HEK293T (cell line): ENCODE measurements at places on chromosomes 7 and 10.

DNA sequence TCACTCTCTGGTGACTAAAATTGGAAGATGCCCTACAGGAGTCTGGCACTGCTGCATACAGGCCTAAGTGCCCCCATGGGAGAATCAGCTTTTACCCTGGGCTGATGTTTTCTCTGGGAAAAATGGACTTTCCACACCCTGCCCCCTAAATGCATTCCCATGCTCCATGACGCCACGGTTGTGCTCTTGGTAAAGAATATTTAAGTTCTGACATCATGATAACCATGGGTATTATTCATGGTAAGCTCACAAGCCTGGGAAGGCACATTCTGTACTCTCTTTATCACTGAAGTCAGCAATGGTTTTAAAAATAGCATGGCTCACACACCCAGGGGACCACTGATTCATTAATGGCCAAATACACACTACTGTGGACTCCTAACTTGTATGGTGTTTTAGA lies 43.4 kb downstream of the HIPK2 start:
- no peak for DNase-seq

DNA sequence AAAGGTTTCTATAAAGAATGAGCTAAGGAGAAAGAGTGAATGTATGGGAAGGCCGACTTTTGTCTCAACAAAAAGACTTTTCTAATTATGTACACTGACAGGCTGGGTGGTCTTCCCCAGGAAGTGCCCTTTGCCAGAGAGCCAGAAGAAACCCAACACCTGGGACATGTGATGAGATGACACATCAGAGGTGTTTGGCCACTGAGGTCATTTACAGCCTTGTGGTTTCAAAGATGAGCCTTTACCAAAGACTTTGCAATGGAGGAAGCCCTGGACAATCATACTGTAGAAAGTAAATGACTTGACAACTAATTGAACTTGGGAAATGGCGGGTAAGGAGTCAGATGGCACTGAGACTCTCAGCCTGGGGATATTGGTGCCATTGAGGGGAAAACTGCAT lies 3.4 kb upstream of the NRG3 start:
- no peak for DNase-seq

GRCh38 chr7:22660732-22661131 lies 66.3 kb upstream of the IL6 start:
- DNase-seq, result peak; percentile 35

DNA sequence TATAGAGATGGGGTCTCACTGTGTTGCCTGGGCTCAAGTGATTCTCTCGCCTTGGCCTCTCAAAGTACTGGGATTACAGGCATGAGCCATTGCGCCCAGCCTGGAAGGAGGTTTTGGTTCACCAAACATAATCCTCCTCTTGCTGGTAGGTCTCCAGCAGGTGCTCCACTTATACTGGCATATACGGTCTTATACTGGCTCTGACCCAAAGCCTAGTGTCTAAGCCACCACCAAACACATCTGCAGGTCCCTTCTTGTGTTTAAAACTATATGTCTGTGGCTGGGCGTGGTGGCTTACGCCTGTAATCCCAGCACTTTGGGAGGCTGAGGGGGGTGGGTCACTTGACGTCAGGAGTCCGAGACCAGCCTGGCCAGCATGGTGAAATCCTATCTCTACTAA lies 5.4 kb downstream of the MBLAC1 start:
- DNase-seq, result no peak

DNA sequence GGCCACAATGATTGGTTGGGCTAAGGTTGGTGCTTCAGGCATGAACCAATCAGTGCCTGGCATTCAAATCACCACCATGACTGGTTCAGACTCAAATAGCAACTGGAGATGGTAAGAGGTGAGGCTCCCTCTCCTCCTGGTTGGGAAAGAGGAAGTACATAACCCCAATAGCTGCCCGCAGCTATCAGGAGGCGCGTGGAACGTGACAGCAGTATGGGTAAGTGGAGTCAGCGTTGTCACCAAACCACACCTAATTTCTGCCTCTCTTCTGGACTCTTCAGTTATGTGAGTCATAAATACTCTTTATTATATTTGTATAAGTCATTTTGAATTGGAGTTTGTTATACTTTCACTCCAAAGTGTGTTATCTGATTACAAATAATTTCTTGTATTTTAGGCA lies 17.9 kb upstream of the ITGA8 start:
- no peak for DNase-seq

DNA sequence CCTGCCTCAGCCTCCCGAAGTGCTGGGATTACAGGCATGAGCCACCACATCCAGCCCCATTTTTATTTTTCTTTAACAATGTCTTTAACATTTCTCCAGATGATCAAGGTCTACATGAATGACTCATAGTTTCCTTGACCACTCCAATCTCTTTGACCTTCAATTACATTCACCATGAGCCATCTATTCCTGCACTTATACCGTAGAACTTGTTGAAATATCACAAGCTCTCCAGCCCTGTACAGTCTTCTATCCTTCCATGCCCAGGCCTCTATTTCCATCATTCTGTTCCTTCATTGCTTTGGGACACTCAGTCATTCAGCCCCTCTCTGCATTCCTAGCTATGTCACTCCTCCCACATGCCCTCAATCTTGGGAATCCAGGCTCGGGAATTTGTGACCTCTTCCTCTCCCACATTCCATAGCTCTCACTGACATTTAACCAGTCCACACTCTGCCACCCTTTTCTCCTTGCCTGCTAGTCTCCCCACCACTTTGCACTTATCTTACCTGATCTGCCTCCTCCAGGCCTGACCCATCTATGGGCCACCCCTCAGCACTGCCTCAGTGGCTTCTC lies 151.8 kb upstream of the STK17A start:
- DNase-seq, result no peak

- DNase-seq, result no peak
Observed at GRCh38 chr10:62870866-62871265, 54.7 kb upstream of the EGR2 start.

DNA sequence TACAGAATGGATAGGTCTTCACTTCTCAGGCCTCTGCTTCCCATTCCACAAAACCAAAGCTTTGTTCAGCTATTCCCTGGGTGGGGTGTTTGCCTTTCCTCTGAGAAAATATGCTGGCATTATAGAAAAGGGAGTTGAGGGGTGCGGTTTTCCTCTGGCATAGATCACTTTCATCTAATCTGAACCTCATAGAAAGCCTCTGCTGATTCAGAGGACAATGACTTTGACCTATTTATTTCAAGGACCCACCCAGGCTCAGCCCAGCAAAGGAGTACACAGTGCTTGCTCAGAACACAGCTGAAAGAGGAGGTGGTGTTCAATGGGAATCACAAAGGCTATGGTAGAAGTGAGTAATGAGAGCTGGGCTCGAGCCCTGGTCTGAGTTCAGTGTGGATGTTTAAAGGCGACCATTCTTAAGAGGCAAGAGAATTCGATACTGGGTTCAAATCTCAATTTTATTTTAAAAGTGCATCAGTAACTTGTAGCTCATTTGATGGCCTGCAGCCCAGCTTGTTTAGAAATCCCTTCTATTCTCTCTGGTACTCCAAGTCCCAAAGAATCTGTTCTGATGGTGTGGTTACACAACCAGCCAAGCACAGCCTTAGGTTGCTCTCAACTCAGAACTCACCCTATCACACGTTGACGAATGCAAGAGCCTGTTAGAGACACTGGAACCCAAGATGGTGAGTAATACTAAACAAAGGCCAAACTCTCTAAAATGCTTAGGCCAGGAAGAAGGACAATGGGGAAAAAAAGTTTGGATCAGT lies 1012.8 kb downstream of the LRMDA start:
- no peak for DNase-seq

GRCh38 chr7:91169830-91170191 lies 94.4 kb upstream of the FZD1 start:
- no peak for DNase-seq

GRCh38 chr7:122887198-122887597 lies 938 bp upstream of the CADPS2 start:
- peak; percentile 54 for DNase-seq

GRCh38 chr7:80635998-80636397 lies 2.4 kb upstream of the CD36 start:
- DNase-seq, result no peak

DNA sequence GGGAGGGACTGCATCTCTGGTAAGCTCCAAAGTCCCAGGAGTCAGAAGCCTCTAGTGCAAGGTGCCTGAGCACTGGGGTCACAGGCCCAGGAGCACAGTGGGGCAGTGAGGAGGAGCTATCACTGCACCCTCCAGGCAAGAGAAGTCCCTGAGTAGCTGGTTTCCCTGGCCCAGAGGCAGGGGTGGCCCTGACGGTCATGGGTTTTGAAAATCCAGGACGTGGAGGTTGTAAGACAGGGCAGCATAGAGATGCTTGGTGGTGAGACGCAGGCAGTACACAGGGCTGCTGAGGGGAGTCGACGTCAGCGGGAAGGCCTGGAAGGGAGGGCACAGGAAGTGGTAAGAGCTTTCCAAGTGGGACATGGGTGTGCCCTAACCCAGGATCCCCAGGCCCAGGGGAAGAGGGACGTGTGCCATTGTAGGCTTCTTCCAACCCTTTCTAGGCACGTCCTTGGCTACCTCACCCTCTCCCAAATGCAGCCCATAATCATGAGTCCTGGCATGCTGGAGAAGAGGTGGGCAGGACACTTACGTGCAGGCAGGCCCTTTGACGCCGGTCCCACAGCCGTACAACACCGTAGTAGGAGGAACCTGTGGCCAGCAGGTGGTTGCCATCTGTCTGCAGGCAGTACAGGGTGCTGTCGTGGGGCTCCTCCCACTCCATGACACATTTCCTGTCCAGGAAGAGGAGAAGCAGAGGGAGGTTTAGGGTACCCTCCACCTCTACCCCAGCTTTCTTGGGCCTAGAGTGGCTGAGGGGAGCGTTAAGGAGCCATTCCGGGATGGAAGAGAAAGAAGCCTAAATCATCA lies 23.2 kb downstream of the DPCD start:
- no peak for DNase-seq

DNA sequence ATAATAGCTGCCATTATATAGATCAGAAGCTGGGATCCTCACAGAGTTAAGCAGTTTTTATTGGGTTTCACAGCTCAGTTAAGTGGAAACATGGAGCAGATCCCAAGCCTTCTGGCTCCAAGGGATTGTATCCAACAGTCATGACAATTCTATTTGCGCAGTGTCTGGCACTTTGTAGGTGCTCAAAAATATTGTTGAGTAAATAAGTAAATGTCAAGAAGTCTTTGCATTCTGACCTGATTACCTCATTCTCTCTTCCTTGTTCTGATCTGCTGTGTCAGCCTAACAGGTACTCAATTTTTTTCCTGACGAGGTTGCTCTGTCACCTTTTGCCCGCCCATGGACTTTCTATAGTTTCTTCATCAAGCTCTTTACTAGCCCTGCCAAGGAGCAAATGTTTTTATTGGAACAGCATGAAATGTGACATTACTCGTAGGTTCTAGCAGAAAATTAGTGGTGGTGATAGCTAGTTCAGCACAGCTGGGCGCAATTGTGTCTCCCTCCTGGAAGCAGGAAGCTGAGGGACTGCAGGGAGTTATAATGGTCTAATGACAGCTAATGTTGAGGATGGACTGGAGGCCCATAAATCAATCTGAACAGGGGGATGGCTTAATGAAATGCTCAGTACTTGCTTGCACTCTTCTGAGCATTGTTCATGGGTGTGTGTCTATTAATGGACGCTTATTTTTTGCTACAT lies 680.2 kb downstream of the CCSER2 start:
- no peak for DNase-seq

DNA sequence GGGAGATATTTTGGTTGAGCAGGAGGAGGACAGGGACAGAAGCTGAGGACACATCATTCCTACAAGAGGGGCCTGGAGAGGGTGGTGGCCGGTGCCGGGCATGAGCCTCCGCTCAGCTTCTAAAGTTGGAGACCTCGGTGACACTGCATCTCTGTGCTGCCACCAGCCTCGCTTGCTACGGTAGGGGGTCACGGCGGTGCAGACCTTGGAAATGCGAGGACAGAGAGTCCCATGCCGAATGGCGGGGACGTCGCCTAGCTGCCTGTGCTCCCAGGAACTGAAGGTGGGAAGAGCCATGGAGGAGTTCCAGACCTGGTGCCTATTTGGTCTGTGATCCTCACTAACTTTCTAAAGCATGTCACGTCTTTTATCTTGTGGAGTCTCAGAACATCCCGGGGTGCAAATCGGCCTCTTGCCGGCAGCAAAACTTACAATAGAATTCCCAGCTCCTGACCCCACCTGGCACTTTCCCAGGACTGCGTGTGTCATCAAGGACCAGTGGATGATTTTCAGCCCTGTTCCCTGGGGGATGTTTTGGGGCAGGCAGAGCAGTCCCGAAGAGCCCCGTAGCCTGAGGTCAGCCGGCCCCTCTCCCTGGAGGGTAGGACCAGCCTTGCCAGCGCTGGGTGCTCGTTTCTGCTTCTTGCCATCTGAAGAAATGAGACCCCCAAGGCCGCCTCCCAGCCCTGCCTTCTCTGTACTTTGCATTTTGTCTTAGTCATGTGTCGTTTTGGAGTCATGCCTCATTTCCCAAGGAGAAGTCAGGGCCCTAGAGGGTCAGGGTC lies 205.8 kb upstream of the SHH start:
- DNase-seq, result no peak

DNA sequence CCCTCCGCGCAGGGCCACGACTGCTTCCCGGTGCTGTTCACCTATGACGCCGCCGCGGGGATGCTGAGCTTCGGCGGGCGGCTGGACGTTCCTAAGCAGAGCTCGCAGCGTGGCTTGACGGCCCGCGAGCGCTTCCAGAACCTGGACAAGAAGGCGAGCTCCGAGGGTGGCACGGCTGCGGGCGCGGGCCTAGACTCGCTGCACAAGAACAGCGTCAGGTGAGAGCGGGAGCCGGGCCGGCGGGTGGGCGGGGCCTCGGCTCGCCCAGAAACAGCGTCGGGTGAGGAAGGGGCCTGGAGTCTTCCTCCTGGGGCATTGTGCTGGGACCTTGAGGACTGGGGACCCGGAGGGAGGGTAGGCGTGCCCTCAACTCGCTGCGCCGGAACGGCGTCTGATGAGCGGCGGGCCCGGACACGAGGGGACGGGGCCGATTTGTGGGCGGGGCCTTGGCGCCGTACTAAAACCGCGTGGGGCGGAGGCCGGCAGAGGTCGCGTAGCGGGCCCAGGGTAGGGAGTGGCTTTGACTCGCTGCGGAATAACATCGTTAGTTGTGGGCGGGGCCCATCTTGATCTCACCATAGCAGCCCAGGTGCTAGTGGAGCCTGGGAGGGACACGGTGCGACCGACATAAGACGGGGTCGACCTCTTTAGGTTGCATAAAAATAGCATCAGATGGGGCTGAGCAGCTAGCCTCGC lies 15.6 kb downstream of the PDAP1 start:
- DNase-seq, result no peak

DNA sequence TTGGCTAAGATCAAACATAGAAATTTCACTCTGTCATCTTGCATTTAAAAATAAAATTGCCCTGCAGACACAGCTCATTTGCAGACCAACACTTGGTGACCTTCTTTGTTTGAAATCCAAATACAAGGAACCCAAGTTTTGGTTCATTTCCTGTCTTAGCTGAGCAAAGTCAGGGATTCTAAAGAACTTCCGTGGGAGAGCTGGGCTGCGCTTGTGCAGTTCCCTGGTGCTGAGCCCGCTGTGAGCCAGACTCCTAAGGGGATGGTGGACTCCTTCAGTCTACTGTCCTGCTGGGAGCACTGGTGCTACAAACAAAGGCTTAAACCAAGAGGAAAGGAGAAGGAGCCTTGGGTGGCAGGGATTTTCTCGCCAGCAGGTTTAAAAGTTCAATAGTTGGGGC lies 60.0 kb downstream of the MYOF start:
- DNase-seq, result no peak
